ENCODE measurements at places on chromosomes 1 and 21.

DNA sequence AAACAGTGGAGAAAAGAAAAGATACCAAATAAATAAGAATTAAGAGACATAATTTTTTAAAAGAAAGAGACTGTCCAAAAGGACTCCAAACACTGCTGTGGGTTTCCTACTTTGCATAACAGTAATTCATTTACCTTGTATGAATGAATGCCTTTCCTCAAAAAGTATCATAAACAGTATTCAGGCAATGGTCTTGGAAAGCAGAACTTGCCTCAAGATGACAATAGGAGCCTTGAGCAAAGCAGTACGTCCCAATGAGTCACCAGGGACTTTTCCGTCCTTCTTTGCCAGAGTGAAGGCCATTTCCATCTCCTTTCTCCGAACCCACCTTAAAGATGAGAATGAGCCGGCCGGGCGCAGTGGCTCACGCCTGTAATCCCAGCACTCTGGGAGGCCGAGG is 186.4 kb downstream of the ZBTB18 start:
- no peak for DNase-seq

DNA sequence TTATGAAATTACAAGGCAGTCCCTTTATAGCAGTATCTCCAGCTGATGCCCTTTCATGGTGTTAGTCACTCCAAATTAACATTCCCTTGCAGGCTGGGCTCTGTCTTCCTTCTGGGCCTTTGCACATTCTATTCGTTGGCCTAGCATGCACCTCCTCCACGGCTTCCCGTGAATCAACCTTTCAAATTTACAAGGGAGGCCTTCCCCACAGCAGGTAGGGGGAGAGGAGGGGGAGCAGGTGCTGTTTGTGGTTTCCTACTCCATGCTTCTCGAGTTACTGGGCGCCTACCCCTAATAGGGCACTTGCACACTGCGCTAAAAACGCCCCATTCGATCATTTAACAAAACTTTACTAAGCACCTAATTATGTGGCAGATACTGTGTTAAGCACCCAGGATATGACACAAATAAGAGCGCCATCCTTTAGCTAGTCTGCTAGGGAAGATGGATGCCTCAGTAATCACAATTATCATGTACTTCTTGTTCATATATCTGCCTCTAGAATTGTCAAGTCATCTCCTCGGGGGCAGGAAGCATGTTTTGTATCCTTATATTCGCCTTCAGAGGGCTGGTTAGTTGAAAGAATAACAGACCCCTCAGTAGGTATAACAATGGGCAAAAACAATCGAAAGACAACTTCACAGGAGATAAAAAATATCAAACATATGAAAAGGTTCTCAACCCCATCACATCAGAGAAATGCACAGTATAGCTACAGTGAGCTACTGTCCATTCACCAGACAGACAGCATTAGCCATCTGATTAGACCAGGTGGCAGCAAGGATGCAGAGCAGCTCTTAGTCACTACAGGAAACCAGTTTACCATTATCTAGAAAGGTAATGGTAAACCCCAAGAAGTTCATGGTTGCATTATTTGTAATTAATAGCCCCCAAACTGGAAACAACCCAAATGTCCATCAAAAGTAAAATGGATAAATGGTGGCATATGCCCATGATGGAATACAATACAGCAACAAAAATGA is 1.7 kb upstream of the ADAR start:
- no peak for DNase-seq

GRCh38 chr1:175612286-175612685 is 131.1 kb downstream of the TNR start:
- DNase-seq = no peak

GRCh38 chr1:70504821-70505193 is 93.7 kb downstream of the CTH start:
- DNase-seq = no peak

- DNase-seq = no peak
Measured at GRCh38 chr1:47971385-47972160, 25.6 kb downstream of the TRABD2B start.

DNA sequence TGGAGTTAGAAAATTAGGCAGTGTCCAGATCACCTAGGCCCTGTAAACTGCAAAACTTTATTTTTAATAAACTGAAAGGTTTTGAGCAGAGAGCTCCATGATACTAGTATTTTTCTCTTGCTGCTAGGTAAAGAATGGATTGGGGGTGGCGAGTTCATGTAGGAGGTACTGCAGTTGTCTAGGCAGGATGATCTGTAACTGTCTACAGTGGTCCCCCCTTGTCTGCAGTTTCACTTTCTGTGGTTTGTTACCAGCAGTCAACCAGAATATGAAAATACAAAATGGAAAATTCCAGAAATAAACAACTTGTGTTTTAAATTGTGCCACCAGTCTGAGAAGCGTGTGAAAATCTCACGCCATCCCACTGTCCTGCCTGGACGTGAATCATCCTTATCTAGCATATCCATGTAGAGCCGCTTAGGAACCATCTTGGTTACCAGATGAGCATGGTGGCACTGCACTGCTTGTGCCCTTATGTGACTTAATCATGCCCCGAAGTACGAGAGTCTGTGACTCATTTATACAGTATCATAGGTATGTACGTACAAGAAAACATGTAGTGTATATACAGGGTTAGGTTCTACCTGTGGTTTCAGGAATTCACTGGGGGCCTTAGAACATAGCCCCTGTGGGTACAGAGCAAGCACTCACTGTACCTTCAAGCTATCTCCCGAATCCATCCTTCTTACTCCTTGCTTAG is 94.2 kb downstream of the AHCTF1 start:
- no peak for DNase-seq

- DNase-seq = no peak
Measured at GRCh38 chr1:107231291-107231690, 90.5 kb downstream of the NTNG1 start.

Measured in 8988T (cell line).